LoVo (cell line): ENCODE measurements at places on chromosomes 1 and 21.

DNA sequence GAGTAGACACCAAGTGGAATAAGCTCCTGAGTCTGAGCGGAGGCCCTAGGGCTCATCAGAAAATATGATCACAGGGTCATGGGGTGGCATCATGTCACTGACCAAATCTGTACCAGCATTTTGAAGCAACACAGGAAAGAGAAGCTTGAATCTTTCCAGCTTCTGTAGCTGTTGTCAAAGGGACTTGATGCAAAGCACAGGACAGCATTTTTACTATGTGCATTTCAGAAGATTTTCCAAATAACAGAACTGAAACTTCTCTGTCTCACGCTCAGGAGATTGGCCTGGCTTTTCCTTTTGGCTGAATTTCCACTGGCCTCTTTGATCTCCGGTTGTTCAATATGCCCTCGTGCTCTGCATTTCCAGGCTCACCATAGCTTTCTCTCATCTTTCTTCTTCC, 127.2 kb upstream of the ATP1B1 start:
- no peak for DNase-seq

- no peak for DNase-seq
These were observed 51.7 kb downstream of the WLS start for GRCh38 chr1:68180441-68181164.

DNA sequence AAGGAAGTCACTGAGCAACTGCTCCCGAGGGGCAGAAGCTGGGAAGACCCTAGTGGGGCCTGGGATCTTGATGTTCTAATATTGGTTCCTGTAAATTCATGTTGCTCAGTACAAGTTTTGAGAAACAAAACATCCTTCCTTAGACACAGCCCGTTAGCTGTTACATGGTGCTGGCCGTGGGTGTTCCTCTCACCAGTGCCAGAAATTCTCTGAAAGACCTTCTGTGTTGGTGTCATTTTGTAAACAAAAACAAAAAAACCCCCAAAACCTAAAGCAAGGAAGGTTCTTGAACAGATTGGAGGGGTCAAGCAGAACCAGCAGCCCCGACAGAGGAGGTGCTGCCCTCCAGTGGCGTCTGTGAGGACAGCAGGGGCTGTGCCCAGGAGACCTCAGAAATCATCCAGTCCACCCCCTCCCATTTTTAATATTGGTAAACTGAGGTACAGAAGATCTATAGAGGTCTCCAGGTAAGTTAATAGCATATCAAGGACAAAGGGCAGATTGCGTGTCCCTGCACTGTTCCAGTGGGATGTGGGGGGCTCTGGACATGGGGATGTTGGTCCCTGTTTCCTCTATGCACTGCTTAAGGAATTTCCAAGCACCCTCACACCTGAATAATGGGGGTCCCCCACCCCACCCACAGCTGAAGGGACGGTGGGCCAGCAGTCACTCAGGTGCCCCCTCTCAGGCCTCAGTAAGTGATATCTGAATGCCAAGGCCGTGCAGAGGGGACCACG, 38.2 kb downstream of the SLC2A7 start:
- no peak for DNase-seq

- no peak for DNase-seq
These were observed 17.2 kb upstream of the C2CD2 start for GRCh38 chr21:41970751-41971653.
